ENCODE measurements at places on chromosomes 16 and 17.

DNA sequence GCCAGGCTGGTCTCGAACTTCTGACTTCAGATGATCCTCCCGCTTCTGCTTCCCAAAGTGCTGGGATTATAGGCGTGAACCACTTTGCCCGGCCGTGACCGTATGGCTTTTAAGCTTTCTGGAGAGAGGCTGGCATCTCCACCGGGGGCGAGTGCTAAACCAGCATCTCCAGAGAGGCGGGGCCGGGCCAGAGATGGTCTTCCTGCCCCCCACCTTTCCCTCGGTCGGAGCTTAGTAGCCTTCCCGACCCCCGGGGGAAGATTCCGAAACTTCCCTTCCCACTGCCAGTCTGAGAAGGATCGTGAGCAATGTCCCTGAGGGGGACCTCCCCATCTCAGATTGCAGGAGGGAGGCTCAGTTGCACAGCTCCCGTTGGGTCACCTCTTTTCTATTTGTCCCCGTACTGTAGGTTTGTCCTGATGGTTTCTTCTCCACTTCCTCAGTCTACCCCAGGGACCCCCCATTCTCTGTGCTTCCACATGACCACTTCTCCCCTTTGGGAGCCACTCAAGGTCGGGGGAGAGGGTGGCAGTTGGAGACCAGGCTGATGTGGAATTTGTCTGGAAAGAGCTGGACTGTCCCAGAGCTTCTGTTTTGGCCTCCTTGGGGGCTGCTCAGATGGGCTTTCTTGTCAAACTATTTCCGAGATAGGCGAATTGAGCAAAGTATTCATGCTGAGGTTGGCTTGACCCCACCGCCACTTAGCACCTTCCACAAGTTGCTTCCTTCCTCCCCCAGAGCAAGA lies 18.2 kb downstream of the IGF2BP1 start:
- DNase-seq: no peak

- no peak for DNase-seq
Observed at GRCh38 chr17:10613775-10614513, 43.2 kb downstream of the MYH3 start.

DNA sequence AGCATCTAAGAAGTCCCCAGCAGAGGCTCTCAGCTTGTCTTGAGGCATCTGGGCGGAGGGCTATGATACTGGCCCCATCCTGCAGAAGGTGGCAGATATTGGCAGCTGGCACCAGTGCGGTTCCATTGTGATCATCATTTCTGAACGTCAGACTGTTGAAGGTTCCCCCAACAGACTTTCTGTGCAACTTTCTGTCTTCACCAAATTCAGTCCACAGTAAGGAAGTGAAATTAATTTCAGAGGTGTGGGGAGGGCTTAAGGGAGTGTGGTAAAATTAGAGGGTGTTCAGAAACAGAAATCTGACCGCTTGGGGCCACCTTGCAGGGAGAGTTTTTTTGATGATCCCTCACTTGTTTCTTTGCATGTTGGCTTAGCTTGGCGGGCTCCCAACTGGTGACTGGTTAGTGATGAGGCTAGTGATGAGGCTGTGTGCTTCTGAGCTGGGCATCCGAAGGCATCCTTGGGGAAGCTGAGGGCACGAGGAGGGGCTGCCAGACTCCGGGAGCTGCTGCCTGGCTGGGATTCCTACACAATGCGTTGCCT lies at the start of gene CIITA:
Gene CIITA, plus strand, starts transcription at position 404 of the 543 bp plus-strand sequence. Its CDS starts 129 bp downstream, at position 533.
- DNase-seq: peak; percentile 10

GRCh38 chr17:55601874-55602364 lies 90.7 kb upstream of the SMIM36 start:
- DNase-seq: no peak

GRCh38 chr17:798246-798645 lies 16.1 kb downstream of the MRM3 start:
- DNase-seq: no peak

- DNase-seq: no peak
Observed at GRCh38 chr17:55728833-55729232, 6.2 kb upstream of the TMEM100 start.

DNA sequence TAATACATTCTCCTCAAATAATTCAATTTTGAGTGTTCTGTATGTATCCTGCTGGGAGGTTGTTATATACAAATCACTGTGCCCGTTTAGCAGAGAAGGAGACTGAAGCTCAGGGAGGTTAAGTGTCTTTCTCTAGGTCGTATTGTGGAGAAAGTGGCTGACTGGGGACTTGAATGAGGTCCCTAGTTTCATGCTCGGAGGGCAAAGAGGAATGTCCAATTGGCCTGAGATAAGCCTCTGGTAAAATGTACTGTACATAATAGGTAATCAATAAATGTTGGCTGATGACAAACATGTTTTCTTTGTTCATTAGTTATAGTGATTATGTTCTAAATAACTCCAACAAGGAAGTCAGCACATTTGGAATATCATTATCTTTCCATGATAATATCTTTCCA lies 442.6 kb downstream of the UTP18 start:
- no peak for DNase-seq

DNA sequence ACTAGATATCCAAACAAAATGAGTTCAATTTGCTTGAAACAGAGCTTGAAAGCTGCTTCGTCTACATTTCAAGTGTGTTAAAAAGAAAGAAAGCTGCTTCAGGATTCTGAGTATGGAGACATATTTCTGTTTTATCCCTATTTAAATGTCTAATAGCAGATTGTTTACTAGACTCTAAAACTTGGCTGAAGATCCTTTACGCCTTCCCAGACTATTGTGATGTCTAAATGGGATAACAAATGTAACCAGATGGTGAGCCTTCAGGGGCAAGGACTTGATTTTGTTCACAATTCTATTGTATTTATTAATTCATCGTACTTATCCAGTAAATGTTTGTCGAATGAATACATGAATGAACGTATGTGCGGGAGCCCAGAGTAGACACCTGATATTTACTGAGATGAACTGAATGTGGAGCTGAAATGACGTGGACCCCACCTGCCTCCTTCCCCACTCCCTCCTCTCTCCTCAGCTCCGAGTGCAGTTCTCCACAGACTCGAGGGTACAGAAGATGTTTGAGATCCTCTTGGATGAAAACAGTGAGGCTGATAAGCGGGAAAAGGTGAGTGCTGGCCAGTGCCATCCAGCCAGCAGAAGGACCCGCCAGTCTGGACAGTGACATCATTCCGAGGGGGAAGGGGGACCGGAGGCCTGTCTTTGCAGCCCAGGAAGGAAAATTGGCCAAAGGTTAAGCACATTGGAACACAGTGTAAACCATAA lies 5.0 kb downstream of the UNC45B start:
- DNase-seq: no peak

DNA sequence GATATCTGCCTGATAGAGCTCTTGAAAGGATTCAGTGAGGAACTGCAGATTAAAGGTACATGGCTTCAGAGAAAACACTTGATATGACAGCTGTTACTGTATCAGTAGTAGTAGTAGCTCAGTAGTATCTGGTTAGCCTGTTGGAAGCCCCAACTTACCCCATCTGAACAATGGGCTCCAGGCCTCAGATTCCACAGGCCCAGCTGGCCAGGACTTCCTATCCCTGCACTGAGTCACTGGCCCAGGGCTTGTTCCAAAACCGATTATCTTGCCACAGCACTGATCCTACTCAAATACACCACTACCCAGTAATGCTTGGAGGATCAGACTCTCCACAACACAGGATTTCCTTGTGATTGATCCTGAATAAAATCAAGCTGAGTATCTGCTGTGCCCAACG lies 32.6 kb downstream of the DCUN1D3 start:
- DNase-seq: no peak
